ENCODE measurements at places on chromosomes 3 and 15.

GRCh38 chr3:11803977-11804892, 42.5 kb downstream of the TAMM41 start:
- H3K4me3 ChIP-seq: no peak overlapping the region
- no peak overlapping the region for H3K27ac ChIP-seq
- H3K4me1 ChIP-seq: no peaks in the 10 kb centered on the region
- DNase-seq: no peak

DNA sequence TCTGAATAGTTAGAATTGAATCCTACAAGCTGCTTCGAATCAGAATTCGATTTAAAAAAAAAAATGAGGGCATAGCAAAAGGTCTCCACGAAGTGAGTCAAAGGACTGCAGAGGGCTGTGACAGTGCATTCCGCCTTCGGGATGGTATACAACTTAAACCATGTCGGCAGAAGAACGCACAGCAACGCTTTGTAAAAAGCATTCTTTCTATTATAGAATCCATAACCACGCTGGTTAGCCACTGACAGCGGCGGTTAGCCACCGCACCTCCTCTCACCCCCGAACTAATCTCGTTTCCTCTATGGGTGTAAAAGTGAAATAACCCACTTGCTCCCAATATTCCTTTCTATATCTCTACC, 664 bp upstream of the PIK3CA start:
- no peaks in the 10 kb centered on the region for H3K36me3 ChIP-seq
- H3K4me1 ChIP-seq: no peaks in the 10 kb centered on the region
- DNase-seq: no peak
- H3K27me3 ChIP-seq: no peaks in the 10 kb centered on the region
- peak overlapping the region; percentile 83 for H3K4me3 ChIP-seq

DNA sequence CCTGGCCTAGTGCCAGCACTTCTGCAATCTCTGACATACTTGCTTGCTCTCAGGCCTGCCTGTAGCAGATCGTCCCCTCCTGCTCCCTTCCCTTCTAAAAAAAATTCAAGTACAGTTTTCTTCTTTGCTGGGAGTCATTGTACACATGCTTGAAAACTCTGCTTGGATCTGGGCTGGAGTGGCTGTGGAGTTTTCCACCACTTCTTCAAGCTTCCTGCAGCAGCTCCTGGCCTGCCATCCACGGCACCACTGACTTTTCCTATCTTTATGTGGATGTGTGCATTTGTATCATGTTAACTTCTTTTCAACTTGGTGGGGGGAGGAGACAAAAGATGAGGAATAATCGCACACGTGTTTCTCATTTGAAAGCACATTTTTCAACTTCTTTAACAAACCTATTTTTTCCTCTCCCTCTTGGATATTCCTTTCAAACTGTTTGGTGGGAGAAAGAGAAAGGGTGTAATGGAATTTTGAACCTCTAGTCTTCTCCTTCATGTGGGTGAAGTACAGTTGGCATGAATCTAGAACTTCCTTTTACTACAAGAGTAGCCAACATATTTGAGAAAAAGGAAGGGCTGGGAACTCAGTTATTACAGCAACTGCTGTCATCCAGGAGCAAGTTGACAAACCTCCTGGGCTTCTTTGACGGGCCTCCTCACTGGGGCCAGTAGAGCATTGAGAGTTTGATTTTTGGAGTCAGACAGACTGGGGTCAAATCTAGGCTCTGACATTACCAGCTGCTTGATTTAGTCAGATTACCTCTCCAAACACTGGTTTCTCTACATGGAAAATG, 61.2 kb upstream of the LRTM1 start:
- H3K4me1 ChIP-seq: peaks cover 9% of the 10 kb centered on the region
- H3K27ac ChIP-seq: no peak overlapping the region
- H3K27me3 ChIP-seq: no peaks in the 10 kb centered on the region
- peak; percentile 73 for DNase-seq
- H3K4me3 ChIP-seq: no peak overlapping the region

DNA sequence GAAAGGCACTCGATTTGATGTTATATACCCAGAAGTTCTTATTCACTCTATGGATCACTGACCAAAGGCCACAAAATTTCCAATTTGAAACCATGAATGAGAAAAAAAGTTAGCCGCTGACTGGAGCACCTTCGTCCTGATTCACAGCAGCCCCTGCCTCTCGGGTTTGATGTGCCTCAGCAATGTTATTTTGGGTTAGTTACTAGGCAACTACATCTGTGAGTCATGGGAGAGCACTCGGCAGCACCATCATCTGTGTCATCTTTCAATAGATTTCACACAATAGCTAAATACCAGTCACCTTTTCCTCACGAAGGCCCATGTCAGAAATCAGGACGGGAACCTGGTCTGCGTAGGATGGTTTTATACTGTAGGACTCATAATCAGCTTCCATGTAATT, 269.2 kb downstream of the ZBBX start:
- DNase-seq: no peak
- no peaks in the 10 kb centered on the region for H3K36me3 ChIP-seq
- no peak overlapping the region for H3K27ac ChIP-seq
- no peaks in the 10 kb centered on the region for H3K4me1 ChIP-seq

- no peaks in the 10 kb centered on the region for H3K36me3 ChIP-seq
- no peak overlapping the region for H3K4me3 ChIP-seq
These were observed 106.3 kb upstream of the ALCAM start for GRCh38 chr3:105260385-105260784.

GRCh38 chr3:47586746-47587145, 8.1 kb upstream of the CSPG5 start:
- no peaks in the 10 kb centered on the region for H3K27me3 ChIP-seq
- DNase-seq: no peak
- no peak overlapping the region for H3K27ac ChIP-seq
- H3K4me1 ChIP-seq: no peaks in the 10 kb centered on the region

DNA sequence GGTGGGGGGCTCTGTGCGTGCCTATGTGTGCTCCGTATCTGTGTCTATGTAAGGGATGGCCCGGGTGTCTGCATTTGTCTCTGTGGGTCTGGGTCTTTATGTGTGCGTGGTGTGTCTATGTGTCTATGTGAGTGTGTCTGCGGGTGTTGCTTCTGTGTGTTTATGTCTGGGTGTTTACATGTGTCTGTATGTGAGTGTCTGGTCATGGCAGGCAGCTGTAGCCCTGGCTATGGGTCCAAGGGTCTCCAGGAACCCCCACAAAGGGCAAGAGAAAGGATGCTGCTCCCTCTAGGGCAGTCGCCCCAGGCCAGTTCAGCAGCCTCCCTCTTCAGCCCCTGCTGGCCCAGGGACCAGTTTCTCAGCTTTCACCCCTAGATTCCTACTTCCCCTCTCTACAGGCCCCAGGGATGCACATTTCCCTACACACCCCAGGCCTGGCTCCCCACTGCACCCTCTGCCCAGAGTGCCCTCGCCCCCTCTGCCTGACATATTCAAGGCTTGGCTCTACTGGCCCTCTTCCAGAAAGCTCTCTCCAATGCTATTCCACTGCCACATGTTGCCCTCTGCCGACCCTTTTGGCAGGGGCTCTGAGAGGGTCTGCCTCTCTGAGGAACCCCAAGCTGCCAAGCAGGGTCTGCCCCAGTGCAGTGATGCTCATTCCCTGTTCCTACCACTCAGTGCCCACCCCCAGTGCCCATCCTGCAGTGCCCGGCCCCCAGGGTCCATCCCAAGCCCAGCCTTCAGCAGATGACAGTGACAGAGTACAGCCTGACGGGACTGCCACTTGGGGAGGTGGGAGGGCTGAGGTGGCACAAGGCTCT, 1.0 kb upstream of the MYL3 start:
- H3K27me3 ChIP-seq: no peaks in the 10 kb centered on the region
- peak overlapping the region; percentile 73 for H3K4me3 ChIP-seq
- DNase-seq: no peak
- peaks cover 35% of the 10 kb centered on the region for H3K4me1 ChIP-seq

DNA sequence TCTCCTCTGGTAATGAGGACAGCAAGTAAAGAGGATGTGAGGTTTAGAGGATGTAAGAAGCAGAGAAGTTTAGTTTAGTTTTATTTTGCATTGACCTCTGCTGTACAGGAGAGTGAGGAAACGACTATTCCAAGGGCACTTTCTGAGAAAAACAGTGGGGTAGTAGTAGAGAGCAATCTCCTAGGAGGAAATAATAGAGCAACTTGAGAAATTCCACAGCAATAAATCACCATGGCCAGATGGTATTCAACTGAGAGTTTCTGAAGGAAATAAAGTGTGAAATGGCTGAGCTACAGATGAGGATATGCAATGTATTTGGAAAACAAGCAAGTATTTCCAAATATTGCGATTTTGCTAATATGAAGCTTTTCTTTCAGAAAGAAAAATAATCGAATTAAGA, 118.9 kb downstream of the DPH6 start:
- H3K27me3 ChIP-seq: no peaks in the 10 kb centered on the region
- H3K27ac ChIP-seq: no peak overlapping the region
- DNase-seq: no peak
- no peak overlapping the region for H3K4me3 ChIP-seq

- H3K36me3 ChIP-seq: no peaks in the 10 kb centered on the region
- H3K4me3 ChIP-seq: no peak overlapping the region
- no peak for DNase-seq
- no peak overlapping the region for H3K27ac ChIP-seq
- peaks cover 50% of the 10 kb centered on the region for H3K4me1 ChIP-seq
These were observed 2.0 kb downstream of the CORO2B start for GRCh38 chr15:68580883-68581155.

DNA sequence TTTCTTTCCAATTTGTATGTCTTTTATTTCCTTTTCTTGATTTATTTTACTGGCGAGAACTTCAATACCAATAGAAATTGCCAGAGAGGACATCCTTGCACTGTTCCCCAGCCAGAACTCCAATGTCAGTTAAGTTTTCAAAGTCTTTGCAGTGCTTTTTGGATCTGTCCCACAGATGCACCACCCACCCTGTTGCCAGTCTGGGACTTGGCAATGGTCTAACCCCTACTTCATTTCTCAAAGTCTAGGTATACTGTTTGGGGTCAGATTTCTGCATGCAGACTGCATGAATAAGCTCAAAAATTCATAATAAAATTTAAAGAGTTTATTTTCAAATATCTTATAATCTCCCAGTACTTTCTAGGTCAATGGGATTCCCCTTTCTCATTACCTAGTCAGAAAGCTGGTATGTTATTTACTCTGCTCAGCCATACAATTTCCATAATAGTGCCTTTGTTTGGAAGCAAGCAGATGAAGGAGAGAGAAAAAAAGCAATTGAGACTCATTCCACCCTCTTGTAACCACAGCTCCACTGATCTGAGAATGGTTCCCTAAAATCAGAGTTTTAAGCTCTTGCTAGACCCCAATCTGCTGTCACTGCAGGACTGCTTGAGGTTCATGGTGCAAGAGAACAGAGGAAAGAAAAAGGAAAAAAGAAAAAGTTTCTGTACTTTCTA, 125.9 kb upstream of the PLXND1 start:
- H3K27ac ChIP-seq: no peak overlapping the region
- H3K4me3 ChIP-seq: no peak overlapping the region
- no peaks in the 10 kb centered on the region for H3K36me3 ChIP-seq
- H3K27me3 ChIP-seq: no peaks in the 10 kb centered on the region
- no peaks in the 10 kb centered on the region for H3K4me1 ChIP-seq

- no peaks in the 10 kb centered on the region for H3K36me3 ChIP-seq
- H3K4me1 ChIP-seq: no peaks in the 10 kb centered on the region
- no peak overlapping the region for H3K4me3 ChIP-seq
These were observed 48.4 kb downstream of the DNAH1 start for GRCh38 chr3:52364322-52365035.

- no peaks in the 10 kb centered on the region for H3K27me3 ChIP-seq
- H3K4me1 ChIP-seq: no peaks in the 10 kb centered on the region
- peak; percentile 55 for DNase-seq
- no peaks in the 10 kb centered on the region for H3K36me3 ChIP-seq
These were observed 11.7 kb downstream of the BCL2L10 start for GRCh38 chr15:52100807-52101442.

DNA sequence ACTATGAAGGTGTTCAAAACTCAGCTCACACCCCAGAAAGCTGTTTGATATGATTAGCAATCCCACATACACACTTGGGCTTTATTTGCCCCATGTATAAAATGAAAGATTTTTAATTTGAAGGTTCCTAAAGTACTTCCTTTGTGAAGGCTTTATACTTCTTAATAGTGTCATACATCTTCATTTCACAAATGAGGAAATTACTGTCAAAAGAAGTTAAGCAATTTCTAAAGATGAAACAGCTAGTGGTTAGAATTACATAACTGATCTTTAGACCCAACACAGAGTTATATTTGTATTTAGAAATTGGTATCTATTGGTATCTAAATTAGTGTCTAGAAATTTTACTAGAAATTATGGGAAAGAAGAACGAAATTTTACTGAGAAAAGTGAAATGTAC, 7.1 kb downstream of the CD200R1 start:
- no peak overlapping the region for H3K27ac ChIP-seq
- H3K4me3 ChIP-seq: no peak overlapping the region
- H3K27me3 ChIP-seq: no peaks in the 10 kb centered on the region
- no peaks in the 10 kb centered on the region for H3K36me3 ChIP-seq

GRCh38 chr3:45580112-45580765, 14.3 kb upstream of the LIMD1 start:
- no peaks in the 10 kb centered on the region for H3K36me3 ChIP-seq
- H3K27ac ChIP-seq: no peak overlapping the region
- H3K4me1 ChIP-seq: peaks cover 23% of the 10 kb centered on the region
- no peak overlapping the region for H3K4me3 ChIP-seq
- no peak for DNase-seq

DNA sequence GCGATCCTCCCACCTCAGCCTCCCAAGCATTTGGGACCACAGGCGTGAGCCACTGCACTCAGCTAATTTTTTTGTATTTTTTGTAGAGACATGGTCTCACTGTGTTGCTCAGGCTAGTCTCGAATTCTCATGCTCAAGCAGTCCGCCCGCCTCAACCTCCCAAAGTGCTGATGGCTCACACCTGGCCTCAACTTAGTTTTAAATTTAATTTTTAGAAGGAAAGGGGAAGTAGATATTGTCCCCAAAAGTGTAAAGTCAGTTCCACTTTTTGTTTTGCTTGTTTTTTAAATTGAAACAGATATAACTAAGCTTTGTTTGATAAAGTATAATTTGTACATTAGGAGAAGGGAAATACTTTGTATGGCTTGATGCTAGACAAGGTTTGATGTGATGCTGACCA, 31.3 kb upstream of the NFKBIZ start:
- H3K4me3 ChIP-seq: no peak overlapping the region
- no peaks in the 10 kb centered on the region for H3K4me1 ChIP-seq
- no peak for DNase-seq
- no peak overlapping the region for H3K27ac ChIP-seq

DNA sequence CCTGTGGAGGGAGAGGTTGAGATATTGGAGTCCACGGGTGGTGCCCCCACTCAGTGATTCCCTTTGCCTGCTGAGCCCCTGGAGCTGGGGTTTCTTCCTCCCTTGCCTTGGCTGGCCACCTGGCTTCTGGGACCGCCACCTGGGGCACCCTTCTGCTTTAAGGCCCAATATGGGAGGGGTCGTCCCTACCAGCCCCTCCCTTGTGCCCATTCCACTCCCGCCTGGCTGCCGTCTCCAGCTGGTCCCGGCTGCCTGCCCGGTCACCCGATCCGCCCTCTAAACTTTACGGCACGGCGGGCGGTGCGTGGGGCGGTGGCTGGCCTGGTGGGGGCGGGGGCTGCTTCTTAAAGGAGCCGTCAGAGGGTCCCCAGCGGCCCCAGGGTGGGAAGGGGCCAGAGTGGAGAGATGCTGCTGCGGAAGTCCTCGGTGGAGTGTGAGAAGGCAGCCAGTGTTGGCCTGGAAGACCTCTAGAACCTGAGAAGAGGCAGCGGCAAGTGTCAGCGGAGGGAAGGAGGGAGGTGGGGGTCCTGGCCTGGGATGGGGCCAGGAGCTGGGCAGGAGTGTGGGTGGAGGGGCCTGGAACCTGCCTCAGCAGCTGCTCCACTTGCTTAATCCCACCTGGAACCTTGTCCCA, 1.6 kb upstream of the SEMA3B start:
- peak overlapping the region; percentile 93 for H3K27ac ChIP-seq
- H3K4me3 ChIP-seq: peak overlapping the region; percentile 59
- H3K4me1 ChIP-seq: peaks cover 34% of the 10 kb centered on the region
- H3K27me3 ChIP-seq: peaks cover 12% of the 10 kb centered on the region
- DNase-seq: peak; percentile 89

- H3K27ac ChIP-seq: no peak overlapping the region
- H3K36me3 ChIP-seq: no peaks in the 10 kb centered on the region
- H3K4me3 ChIP-seq: no peak overlapping the region
These were observed 56.8 kb downstream of the GABRB3 start for GRCh38 chr15:26716069-26716468.
